ENCODE measurements at places on chromosomes 5 and 9.

- no peak for DNase-seq
These were observed at the start of gene SLC28A3 for GRCh38 chr9:84340535-84340934. SLC28A3 (minus strand) TSS chr9:84340758; CDS start chr9:84340633, 125 bp downstream.

DNA sequence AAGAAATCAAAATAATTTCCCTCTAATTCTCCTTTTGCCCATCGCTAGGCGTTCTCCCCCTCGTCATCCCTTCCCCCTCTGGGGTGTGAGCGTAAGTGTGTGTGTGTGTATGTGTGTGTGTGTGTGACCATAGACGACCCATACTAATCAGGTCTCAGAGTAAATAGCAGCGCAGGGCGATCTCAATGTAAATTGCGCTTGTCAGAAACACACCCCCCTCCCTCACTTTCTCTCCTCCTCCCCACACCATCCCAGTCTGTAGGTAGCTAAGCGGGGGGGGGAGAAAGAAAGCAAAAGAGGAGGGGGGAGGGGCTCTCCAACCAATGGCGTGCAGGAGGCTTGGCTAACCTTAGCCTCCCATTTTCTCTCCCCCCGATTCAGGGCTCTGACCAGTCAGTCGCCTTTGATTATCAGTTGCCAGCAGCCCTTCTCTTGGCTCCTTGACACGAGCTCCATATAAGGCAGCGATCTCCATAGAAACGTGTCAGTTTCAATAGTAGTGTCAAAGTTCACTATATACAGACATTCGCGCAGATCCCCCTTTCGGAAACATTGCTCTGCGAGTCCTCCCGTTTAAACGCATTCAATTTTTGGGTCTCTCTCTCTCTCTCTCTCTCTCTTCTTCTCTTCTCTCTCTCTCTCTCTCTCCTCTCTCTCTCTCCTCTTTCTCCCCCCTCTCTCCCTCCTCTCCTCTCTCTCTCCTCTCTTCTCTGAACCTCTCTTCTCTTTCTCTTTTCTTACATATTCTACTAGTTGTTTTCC, at the start of gene NR2F1:
Gene NR2F1 (plus strand): TSS at position 546 of the 762 bp plus-strand sequence. CDS start 1,802 bp downstream, outside the sequence.
- no peak for DNase-seq

- no peak for DNase-seq
These were observed 11.6 kb downstream of the ABL1 start for GRCh38 chr9:130846487-130847305.

DNA sequence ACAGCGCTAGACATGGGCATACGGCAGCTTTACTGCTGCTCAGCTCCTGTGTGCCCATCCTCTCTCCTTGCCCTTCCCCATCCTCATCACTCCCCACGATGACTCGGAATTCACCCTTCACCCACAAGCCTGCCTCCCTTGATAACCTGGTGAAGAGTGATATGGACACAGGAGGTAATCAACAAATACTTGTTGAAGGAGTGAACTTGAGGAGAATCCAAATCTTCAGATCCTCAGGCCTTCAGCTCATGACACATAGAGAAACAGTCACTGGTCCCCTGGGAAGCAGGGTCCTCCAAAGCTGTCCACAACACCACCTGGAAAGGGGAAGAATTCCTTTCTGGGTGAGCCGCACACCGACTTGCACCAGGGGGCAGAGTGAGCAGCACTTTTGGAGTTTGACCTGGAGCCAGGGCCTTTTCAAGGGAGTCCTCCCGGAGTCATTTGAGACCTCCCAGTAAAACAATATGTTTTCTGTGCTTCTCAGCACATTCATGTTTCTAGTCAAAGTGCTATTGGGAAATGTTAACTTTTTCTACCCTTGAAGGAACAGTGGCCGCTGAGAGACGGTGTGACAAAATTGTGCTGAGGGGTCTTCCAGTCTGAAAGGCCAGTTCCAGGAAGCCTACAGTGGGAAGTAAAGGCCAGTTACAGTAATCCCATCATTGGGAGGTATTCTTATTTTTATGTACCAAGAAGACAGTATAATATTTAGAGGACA, 332.3 kb downstream of the CWC27 start:
- DNase-seq = peak; percentile 28

GRCh38 chr9:79583952-79584654, 12.3 kb downstream of the TLE4 start:
- DNase-seq = no peak

DNA sequence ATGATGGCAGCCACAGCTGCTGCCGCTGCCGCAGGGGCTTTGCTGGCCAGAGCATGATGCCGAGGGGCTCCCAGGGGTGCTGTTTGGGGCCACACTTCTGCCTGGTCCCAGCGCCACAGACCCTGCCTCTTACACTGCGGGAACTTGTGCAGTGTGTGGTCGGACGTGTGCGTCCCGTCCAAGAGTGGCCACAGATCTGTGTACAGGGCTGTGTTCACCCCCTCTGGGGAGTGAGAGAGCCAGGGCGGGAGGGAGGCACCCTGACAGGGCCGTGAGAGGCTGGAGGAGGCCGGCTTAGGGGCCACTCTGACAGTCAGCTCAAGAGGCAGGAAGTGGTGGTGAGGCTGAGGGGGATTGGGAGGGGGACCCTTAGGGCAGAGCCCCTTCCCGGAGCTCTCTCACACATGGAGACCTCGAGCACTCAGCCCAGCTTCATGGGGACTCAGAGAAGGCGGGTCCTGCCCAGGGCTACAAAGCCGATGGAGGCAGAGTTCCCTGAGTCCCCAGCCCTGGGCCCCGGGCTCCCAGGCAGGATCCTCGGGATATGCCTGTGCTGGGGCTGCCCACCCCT, 13.1 kb upstream of the CARD19 start:
- DNase-seq = no peak

DNA sequence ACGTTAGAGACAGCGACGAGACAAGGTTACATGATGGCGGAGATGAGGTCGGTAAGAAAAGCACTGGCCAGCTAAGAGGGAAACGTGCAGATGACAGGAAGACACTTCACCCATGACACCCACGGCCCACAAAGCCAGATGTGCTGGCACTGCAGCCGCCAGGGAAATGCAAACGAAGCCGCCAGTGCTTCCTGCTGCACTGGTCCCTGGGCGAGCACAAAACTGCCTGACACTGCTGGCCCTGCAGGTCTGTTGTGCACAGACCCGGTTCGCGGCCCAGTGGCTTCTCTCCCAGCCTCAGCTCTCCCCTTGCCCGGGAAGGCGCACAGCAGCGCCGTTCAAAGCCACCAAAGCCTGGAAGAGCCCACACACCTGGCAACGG, 20.3 kb downstream of the QSOX2 start:
- no peak for DNase-seq

DNA sequence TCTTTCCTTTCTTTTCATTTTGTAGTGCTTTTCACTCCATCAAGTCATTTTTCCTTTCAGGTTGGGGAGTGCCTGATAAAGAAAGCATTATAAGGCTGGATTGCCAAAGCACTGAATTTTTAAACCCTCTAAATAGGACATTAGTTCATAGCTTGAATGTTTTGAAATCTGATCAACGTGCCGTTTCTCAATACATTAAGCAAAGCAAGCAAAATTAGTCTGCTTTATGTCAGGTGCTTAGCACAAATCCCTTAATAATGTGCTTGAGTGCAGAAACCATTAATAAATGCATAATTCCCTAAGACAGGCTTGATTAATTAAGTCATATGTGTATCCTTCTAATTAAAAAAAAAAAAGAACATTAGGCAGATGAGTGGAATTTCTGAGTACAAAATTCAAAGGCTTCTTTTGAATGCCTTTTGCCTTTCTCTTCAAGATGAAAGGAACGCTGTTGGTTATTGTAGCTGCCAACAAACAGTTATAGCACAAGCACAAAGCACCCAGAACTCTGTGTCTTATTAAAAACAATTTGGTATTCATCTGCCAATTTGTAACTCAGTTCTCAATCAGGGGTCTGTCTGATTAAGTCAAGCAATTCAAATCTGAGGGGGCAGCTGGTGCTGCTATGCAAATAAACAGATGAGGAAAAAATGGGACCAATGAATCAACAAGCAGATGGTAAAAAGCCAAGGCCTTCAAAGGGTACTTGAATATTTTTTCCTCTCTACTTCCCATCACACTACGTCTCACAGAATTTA, 233.7 kb downstream of the TLE1 start:
- no peak for DNase-seq

GRCh38 chr5:5755888-5756287, 333.4 kb downstream of the ICE1 start:
- DNase-seq = no peak

DNA sequence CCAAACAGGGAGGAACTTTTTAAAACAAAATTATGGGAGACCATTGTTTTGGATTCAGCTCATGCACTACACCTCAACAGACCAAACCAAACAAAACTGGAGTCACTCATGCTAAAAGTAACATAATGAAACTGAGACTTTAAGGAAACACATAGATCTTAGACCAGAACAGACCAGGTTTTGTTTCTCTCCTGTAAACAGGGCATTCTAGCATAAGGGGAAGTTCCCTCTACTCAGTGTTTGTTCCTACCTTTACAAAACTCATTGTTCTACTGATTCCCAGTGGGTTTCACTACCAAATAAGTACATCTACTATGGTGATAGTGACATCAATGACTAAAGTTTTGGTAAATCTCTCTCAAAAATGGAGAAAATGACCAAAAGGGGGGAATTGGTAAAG, 1103.6 kb upstream of the EDIL3 start:
- DNase-seq = no peak

GRCh38 chr5:15487228-15487627, 12.8 kb upstream of the FBXL7 start:
- no peak for DNase-seq

- peak; percentile 58 for DNase-seq
These were observed 69.1 kb downstream of the ARRDC3 start for GRCh38 chr5:91313757-91314673.

GRCh38 chr5:42908086-42908485, 96.4 kb upstream of the SELENOP start:
- no peak for DNase-seq

- DNase-seq = no peak
These were observed 650 bp downstream of the GPR107 start for GRCh38 chr9:130054325-130054786.

GRCh38 chr9:110029429-110029955, 178.5 kb downstream of the C9orf152 start:
- no peak for DNase-seq

DNA sequence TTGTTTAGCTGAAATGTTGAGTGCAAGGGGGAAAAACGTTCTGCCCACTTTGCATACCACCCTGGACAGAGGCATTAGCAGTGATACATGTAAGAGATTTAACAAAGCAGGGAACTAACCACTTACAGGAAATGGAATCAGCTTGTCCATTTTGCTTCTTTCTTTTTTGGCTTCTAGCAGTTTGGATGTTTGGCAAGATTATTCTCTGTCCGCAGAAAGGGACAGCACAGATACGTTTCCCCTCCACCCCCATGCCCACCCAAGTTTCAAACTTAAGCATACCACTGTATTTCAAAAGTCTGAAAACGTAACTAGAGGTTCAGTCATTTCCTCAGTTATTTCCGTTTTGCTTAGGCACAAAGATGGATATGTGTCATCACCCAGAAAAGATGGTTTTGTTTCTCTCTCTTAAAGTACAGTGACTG, 118.4 kb downstream of the GDNF start:
- DNase-seq = no peak

GRCh38 chr9:16236311-16236710, 634.2 kb downstream of the BNC2 start:
- DNase-seq = no peak

GRCh38 chr5:139711067-139711905, 63.1 kb downstream of the CXXC5 start:
- DNase-seq = no peak

DNA sequence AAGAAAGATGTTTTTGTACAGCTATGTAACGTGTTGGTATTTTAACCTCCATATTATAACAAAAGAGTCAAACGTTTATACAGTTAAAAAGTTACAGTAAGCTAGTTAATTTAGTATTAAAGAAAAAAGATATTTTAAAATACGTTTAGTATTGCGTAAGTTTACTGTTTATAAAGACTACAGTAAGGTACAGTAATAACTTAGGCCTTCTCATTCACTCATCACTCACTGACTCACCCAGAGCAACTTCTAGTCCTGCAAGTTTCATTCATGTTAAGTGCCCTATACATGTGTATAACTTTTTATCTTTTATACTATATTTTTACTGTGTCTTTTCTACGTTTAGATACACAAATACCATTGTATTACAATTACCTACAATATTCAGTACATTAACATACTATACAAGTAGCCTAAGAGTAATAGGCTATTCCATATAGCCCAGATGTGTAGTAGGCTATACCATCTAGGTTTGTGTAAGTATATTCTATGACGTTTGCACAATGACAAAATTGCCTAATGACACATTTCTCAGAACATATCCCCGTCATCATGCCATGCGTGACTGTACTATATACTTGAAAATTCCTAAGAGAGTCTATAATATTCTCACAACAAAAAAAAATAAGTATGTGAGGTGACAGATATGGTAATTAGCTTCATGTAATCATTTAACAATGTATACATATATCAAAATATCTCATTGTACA, 33.8 kb downstream of the ERP44 start:
- DNase-seq = no peak

DNA sequence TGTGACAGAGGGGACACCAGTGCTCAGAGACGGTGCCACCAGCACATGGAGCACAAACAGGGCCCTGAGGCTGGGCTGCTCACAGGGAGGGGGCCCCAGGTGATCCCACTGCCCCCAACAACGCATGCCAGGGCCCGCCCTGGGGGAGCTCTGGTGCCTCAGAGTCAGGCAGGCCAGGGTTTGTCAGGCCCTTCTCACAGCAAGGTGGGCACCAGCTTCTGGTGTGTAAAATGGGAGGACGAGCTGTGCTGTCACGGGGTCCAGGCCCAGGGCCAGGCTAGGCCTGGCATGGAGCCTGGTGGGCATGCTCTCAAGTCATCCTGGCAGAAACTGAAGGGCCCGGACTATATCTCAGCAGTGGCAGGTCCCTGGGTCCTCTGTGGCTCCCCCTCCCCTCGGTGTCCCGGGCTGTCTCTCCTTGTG, 34.5 kb downstream of the PRRT1B start:
- DNase-seq = no peak

DNA sequence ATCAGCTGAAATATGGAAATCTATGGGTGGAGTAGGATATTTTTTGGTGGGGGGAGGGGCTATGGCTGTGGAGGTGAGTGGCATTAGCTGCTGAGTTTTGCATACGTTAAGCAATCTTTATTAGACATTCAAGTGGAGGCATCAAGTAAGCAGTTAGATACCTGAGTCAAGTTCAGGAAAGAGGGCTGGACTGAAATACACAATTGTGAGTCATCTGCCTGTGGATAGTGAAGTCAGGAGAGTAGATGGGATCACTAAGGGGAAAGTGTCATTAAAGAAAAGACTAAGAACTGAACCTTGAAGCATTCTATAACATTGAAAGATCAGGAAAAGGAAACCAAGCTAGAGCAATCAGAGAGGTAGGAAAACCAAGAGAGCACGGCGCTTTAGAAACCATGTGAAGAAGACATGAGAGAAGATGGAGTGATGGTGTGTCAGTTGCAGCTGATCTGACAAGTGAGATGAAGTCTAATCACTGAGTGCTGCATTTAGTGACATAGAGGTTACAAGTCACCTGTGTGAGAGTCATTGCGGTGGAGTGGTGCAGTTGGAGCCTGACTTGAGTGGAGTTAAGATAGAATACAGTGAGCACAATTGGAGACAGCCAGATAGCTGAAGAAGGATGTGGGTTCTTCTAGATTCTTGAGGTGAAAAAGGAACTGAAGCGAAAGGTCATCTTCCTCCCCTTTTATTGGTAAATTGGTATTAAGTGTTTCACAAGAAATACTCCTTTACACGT, 88.7 kb downstream of the PIP5K1B start:
- DNase-seq = no peak

GRCh38 chr9:133387680-133388079, 11.5 kb downstream of the STKLD1 start:
- DNase-seq = no peak

Measured in stimulated activated CD4-positive, alpha-beta T cell treated with anti-CD3 and anti-CD28 coated beads, Interleukin-12 subunit alpha, Interleukin-12 subunit beta, amount 100 ng/mL, for 24 hours (primary cell).